ENCODE measurements at places on chromosomes 12 and 14.

- DNase-seq, result no peak
Observed at GRCh38 chr12:98911396-98911795, 266.3 kb downstream of the APAF1 start.

DNA sequence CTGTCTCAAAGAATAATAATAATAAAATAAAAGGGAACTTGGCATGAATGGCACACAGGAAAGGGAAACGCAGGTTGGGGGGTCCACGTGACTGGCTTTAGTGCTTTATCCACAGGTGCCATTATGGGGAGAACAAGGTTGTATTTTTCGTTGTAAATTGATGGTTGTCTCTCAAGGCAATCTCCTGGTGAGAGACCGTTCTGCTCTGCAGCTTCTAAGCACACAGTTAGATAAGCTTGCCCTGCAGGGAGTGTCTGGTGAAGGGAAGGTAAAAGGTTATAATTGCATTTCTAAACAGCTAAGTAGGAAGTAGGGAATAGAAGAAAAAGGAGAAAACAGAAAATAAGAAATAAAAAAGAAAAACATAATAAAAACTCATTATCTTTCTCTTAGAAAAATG, 69.1 kb upstream of the CPSF6 start:
- no peak for DNase-seq

DNA sequence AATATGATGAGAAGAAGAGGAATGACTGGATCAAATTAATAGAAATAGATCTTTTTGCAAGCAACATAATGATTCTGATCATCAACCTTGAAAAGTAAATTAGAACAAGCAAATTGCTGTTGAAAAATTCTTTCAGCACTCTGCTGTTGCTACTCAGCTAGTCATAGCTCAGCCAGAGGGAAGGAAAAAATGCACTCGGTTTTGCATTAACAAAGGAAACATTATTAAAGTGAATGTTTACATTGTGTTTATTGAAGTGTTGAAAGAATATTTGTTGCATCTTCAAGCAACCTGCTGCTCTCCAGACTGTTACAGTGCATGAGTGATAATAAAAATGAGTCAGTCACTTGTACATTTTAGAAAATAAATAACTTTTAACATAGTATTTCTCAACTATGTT, 26.5 kb downstream of the AP5M1 start:
- DNase-seq, result no peak

DNA sequence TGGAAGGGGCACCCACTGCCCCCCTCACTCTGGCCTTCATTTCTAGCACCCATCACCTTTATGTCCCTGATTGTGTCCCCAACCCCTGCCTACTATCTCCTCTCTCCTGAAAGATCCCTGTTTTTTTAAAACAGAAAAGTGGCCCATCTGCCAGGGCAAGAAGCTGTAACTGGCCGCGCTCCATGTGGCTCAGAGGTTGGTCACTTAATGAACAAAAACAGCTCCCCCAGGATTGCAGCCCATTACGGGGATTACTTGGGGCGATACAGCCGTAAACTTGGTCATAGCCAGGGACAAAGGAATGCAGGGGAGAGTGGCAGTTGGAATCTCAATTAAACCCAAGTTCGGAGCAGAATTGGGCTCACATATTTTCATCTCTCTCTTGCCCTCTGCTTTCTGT, 34.8 kb upstream of the VSX2 start:
- DNase-seq, result no peak

- DNase-seq, result peak; percentile 92
Observed at GRCh38 chr14:79044894-79045624, 874.9 kb downstream of the NRXN3 start.

GRCh38 chr14:101878822-101879528, 85.4 kb upstream of the DYNC1H1 start:
- no peak for DNase-seq

- DNase-seq, result no peak
Observed at GRCh38 chr12:79295572-79295971, 395.2 kb downstream of the PAWR start.

GRCh38 chr12:51341251-51342007, 5.0 kb downstream of the CELA1 start:
- peak; percentile 75 for DNase-seq

DNA sequence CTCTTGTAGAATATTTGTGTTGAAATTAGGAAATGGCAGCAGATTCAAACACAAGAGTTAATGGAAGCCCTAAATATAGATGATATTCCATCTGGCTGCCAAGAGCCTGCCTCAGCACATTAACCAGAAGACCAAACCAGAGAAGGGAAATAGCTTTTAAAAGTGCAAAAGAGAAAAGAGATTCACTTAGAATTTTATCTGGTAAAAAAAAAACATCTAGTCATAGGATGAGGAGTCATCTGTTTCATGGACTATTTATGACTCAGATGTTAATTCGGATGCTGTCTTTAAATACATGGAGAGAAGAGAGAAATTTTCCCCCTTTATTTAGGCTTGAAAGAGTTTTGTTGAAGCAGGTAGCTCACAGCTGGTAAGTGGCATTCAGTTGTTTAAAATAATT, 201.6 kb upstream of the NUDT4 start:
- DNase-seq, result peak; percentile 86

- peak; percentile 52 for DNase-seq
Observed at GRCh38 chr12:64611341-64612284, 1.3 kb downstream of the RASSF3 start.

DNA sequence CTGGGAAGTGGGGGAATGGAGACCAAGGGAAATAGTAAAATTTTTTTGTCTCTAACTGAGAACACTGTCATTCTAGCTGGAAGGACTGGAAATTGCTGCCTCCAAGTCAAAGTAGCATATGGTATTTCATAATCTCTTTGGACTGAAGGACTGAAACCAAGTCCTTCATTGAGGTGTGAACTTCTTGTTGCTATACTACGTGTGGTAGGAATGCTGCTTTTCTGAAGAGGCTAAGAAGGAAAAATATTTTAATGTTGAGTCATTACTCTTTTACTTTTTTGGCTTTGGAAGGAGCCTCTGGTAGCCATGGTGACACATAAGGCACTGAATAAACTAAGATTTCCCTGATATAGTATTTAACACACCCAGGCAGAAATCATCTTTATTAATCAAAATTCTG, 465.4 kb downstream of the NPAS3 start:
- DNase-seq, result peak; percentile 67

DNA sequence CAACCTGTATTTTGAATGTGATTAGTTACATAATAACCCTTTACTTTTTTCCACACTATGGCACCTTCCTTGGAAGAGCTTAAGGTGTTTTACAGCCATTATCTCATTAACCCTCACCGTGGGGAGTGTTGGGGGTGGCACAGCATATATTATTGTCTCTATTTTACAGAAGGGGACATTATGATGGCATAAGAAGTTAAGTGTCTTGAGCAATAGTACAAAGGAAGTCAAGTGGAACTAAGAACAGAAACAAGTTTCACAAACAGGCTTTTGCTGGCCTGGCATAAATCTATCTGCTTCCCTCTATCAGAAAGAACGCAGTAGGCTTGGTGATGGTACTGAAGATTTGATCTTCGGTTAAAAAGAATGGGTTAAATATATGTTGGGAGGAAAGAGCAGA, 169.7 kb upstream of the OTX2 start:
- no peak for DNase-seq

DNA sequence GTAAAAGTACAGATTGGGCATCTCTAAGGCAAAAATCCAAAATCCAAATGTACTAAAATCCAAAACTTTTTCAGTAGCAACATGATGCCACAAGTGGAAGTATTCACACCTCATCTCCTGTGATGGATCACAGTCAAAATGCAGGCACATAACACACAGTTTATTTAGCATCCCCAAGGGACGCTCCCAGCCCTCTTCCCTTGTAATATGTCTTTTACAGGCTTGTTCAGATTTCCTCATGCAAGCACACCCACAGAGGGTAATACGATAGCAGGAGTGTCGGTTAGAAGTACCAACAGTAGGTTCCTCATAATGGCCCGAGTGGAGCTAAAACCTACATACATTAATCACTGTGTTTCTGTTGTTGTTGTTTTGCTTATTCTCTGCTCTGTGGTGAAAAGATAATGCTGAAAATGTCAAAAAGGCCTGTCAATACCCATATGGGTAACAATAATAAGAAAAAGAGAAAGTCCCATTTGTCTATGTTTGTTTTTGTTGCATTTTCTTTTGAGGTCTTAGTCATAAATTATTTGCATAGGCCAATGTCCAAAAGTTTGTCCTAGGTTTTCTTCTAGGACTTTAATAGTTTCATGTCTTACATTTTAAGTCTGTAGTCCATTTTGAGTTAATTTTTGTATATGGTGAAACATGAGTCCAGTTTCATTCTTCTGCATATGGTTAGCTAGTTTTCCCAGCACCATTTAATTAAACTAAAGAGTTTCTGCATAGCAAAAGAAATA, 133.1 kb downstream of the LRIG3 start:
- DNase-seq, result peak; percentile 8

- DNase-seq, result no peak
Observed at GRCh38 chr14:89543425-89543790, 126.4 kb upstream of the FOXN3 start.

DNA sequence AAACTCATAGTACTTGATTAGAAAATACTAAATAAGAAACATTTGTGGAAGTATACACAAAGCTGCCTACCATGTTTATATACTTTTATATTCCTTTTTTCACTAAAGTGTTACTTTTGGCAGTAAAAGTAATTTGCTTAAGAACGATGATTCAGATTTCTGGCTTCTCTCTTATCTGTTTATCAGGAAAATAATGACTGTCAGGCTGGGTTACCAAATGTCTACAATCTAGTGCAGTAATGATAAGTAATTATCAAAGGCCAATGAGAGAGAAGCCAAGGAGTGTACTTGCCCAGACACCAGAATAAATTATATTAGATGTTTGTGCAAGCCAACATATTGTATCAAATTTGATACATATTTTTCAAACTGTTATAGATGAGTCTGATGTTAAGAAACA, 113.4 kb downstream of the RALGAPA1 start:
- peak; percentile 58 for DNase-seq

- DNase-seq, result no peak
Observed at GRCh38 chr12:95269892-95270291, 52.3 kb downstream of the VEZT start.

GRCh38 chr12:230925-231671, 17.1 kb upstream of the SLC6A12 start:
- DNase-seq, result no peak

DNA sequence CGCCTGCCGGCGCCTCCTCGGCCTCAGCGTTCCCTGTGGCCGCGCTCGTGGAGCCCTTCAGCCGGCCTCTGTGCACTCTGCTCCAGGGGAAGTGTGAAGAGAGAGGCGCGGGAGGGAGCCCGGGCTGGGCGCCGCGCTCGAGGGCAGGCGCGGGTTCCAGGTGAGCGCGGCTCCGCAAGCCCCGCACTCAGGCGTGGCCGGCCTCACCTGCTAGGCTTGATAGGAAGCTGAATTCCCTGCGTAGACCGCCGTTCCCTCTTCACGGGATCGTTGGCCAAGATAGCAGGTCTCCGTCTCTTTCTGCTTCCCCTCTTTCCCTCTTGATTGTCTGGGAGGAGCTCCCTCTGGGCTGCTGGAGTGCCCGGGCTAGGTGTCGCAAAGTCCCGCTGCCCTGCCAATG, 89.7 kb downstream of the ASCL4 start:
- DNase-seq, result no peak

GRCh38 chr14:95185033-95185766, 27.9 kb upstream of the DICER1 start:
- DNase-seq, result peak; percentile 9

DNA sequence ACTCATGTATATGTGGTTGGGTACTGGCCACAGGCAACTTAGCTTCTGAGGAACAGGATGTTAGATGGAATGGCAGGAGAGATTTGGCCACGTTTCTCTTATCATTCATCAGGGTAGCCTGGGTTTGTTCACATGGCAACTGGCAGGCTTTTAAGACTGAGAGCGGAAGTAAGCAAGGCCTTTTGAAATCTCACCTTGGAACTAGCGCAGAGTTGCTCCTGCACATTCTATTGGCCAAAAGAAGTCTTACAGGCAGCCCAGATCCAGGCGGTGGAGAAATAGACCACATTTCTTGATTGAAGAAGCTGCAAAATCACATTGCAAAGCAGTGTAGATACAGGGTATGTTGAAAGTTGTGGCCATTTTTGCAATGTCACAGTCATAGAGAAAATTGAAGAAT, 3.7 kb downstream of the CLEC4A start:
- no peak for DNase-seq

- DNase-seq, result peak; percentile 30
Observed at GRCh38 chr12:113961921-113962710, 4.0 kb downstream of the RBM19 start.

DNA sequence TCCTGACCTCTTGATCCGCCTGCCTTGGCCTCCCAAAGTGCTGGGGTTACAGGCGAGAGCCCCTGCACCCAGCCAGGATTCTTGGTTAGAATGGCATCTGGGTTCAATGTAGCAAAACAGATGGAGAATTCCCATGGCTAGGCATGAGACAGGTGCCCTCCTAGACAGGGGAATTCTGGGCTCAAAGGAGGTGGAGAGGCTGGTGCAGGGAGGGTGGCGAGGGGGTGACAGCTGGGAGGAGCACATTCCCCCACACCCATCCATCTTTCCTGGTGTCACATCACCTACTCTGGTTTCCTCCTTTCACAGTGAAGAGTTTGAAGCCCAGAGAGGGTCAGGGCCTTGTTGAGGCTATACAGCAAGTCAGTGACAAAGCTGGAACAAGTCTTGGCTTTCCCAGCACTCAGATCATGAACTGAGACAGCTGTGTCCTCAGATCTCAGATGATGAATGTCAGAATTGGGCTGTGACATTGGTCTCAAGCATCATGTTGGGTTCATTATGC, 2.8 kb downstream of the SERPINA1 start:
- no peak for DNase-seq

- DNase-seq, result peak; percentile 60
Observed at GRCh38 chr12:132559652-132560363, 50.6 kb downstream of the LRCOL1 start.

DNA sequence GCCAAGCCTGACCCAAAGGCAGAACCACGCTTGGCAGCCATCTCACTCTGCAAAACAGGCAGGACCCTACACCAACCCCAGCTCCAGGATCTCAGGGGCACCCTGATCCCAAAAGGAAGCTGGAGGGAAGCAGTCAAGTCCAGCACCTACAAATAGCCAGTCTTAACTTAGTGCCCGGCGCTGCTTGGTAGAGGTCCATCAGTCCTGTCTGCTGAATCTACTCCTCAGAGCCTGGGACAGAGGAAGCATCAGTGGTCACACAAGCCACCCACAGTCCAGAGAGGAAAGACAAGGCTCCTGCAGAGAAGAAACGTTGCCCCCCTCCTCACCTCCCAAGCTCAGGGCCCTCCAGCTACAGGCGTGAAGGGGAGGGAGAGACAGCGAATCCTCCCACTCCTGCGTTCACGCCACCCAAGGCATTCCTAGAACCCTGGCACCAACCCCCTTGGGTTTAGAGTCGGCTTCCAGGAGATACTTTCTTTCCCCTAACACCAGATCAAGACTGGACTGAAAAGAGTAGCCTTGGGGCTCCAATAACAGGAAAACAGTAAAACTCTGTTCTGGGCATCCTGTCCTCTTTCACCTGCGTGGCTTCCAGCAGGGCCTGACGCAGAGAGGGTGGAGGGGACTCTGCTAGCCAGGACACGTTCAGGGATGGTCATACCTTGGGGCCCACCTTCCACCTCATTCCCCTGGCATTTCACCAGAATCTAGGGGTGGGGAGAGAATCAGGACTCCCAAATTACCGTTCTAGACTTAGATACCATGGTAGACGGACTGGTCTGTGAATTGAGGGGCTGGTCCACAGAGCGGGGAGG, 1.2 kb downstream of the PXN start:
- DNase-seq, result peak; percentile 46
